ENCODE measurements at places on chromosomes 4 and X. TPM values are rescaled to one million over a fixed set of nuclear protein-coding genes. Genes with fewer than 3 reads are reported as not detected.

The BTK gene
- 0.49 TPM for total RNA-seq

- no peak for DNase-seq
Observed at GRCh38 chr4:151770154-151770553, 9.3 kb upstream of the GATB start.

DNA sequence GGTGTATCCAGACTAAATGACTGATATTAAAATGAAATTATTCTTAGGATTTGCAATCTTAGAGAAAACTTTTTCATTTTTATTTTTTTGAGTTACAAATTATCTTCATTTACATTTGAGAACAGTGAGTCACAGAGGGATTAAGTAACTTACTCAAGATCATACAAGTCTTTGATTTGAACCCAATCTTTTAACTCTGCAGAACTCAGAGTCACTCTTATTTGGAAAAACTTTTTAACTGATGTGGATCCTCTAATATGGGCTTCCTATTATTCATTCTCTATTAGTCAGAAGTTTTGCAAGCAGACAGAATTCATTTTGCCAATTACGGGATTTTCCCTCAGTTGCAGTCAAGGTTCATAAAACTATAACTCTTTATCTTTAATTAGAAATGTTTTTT is 20.1 kb downstream of the HPRT1 start:
- no peak for DNase-seq

DNA sequence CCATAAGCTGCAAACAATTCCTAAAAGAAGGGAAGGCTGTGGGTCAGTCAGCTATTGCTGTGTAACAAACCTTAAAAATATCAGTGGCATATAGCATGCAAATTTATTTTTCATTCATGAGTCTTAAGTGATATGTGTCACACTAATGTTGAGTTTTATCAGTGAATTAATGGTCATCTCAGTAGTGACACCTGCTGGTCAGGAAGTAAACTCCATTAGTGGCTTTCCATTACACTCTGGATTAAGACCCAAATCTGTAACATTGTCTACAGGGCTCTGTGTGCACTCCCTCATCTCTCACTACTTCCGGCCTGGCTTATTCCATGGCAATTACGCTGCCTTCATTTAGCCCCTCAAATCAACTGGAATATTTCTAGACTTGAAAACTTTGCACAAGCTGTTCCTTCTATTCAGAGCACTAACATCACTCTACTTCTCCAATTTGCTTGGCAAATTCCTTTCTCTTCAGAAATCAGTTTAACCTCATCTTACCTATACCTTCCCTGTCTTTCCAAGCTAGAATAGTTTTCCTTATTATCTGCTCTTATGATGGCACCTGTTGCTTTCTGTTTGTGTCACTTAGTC is 217.3 kb upstream of the TAPT1 start:
- no peak for DNase-seq

The TLL1 gene
- 9.0 TPM for total RNA-seq

The DDX53 gene
- not detected for total RNA-seq

The TMEM35A gene
- total RNA-seq, result 1.2 TPM

DNA sequence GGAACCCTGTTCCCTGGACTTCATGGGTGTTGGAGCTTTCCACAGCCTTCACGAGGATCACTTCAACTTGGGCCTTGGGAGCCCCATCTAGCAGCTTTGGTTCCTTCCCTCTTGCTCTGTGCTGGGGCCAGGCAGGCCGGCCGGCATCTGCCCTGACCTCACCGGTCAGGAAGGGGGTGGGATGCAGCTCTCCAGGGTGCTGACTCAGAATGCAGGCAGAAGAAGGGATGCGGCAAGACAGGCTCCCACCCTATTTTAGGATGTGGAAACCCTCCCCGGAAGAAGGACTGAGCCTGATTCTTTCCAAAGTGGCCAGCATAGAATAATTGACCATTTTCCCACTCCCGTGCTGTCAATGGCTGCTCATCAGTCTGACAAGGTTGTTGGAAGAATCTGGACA is 47.1 kb downstream of the FHDC1 start:
- no peak for DNase-seq

The AMBN gene
- not detected for total RNA-seq

The PAGE1 gene
- total RNA-seq, result not detected
